ENCODE measurements at places on chromosomes 11 and 22.

DNA sequence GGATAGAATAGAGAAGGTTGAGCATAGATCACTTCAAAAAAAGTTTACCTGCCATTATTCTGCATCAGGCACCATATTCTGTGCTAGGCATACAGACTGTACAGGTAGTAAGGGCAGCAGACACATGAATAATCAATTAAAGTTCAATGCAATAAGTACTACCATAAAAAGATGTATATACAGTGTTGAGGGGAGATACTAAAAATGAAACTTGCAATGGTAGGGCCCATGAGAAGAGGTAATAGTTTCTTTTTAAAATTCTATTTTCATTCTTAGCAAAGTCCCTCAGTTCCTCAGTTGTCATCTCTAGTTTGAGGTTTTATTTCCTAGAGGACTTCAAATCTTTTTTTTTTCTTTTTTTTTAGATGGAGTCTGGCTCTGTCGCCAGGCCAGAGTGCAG lies 819.9 kb downstream of the FAM181B start:
- DNase-seq, result no peak

GRCh38 chr22:46684706-46685105 lies 53.3 kb downstream of the CERK start:
- no peak for DNase-seq

DNA sequence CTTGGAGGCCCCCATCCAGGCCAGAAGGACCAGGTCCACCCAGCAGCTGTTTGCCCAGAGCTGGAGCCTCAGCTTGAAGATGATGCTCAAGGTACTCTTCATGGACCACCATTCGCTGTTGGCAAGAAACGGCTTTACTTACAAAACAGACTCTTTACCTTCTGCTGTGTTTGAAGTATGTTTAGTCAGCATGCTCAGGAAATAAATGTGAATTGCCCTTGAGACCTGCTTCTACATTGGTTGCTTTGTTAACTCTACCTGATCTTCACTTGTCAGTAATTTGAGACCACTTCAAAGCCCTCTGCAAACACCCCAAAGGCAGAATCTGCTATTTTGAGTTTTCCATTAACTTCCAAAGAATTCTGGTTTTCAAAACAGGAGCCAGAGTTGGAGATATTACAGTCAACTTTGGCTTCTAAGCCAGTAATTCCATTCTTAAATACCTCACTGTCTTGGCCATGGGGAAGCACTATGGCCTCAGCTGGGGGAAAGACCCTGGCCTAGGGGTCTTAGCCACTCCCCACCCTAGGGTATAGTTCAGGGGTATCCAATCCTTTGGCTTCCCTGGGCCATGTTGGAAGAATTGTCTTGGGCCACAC lies 2.7 kb downstream of the UQCR10 start:
- DNase-seq, result no peak

DNA sequence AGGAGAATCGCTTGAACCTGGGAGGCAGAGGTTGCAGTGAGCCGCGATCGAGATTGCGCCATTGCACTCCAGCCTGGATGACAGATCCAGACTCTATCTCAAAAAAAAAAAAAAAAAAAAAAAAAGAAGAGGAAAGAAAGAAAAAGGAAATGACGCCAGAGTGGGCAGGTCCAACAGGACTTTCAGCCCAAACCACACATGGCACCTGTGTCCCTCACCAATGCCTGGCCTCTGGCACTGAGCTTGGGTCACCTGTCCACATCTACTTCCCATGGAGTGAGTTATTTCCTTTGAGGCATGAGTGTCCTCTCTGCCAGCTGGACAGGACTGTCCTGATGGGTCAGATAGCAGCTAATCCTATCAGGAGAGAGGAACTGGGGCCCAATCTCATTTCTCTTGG lies 15.2 kb upstream of the GCAT start:
- DNase-seq, result no peak

DNA sequence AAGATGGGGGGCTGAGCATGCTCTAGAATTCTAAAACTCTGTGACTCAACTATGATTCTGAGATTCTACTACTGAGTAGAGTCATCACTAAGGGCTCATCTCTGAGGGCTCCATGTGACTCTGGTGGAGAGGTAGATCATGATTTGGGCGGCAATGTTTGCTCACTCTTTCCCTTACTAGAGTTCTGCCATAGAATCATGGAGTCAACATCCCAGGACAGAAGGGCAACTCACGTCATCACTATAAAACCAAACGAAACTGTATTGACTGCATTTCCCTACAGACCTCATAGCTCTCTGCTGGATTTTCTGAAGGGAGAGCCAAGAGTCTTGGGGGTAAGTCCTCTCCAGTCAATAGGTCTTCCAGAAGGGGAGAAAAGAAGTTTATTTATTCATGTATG lies at the start of gene MS4A14:
Gene MS4A14 (plus strand): TSS at position 78 of the 400 bp plus-strand sequence. CDS start 120 bp downstream, at position 198.
- no peak for DNase-seq

- DNase-seq, result no peak
Observed at GRCh38 chr11:119384332-119384731, 2.8 kb upstream of the USP2 start.

GRCh38 chr22:19879246-19879570 lies 24.5 kb upstream of the GNB1L start:
- DNase-seq, result no peak

GRCh38 chr11:28169816-28170215 lies 61.6 kb downstream of the METTL15 start:
- DNase-seq, result no peak

DNA sequence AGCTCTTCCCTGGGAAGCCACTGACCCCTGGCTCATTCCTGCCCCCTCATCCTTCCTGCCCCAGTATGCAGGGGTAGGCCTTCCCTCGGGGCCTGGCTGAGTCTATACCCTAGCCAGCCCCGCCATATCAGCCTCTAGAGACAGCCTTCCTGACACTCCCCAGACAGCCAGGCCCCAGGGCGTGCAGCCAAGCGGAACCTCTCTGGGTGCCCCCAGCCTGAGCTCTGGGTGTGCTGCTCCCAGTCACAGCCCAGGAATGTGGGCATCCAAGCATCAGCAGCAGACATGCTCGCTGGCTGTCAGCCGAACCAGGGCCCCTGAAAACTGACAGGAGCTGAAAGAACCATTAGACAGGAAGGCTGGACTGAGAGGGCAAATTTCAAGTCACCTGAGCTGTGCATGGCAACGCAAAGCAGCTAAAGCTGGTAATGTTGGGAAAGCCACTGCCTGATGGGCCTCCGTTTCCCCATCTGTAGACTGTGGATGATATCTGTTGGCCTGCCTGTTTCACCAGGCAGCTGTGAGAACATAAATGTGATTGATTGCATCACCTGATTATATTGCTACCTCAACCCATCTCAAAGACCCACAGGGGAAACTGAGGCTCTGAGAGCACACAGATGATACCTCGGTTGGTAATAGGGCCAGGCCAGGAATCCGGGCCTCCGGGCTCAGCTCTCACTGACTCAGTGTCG lies 93.2 kb downstream of the LRRC32 start:
- DNase-seq, result peak; percentile 39

DNA sequence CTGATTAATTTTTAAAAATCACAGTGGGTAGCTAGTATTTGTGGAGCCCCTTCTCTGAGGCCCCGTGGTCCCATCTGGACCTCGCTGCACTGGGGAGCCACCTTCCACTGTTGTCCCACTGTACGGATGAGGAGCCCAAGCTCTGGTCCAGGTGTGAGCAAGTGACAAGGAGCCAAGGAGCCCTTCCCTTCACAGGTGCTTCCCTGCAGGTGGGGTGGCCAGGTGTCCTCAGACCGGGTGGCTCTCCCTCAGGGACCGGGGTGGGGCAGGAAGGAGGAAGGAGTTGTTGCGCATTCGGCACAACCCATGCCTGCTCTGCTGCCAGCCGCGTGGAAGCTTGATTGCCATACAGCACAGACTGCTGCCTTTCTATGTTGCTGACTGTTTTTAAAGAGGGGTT lies 10.4 kb upstream of the SEPTIN5 start:
- no peak for DNase-seq

GRCh38 chr11:47108214-47108613 lies 68.5 kb downstream of the ARFGAP2 start:
- DNase-seq, result no peak

- DNase-seq, result peak; percentile 98
Observed at GRCh38 chr11:45859661-45860140, 12.4 kb downstream of the CRY2 start.

DNA sequence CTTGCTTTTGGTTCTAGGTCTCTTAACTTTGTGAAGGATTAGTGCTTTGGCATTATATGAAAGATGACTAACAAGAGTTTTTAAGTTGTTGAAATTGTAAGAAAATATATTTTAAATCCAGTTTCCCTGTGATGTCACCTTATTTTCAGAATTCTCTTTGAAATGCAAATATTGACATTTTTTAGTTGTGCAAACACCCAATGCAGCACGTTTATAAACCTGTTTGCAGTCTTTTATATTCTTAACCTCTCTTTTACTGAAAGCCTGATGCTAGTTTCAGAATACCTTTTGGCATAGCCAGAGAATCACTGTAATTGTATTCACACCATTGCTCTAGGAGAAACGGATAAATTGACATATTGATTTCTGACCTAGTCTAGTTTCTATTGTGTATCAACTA lies 42.8 kb upstream of the SLC37A2 start:
- no peak for DNase-seq

GRCh38 chr11:65546217-65546958 lies 11.8 kb downstream of the LTBP3 start:
- no peak for DNase-seq

DNA sequence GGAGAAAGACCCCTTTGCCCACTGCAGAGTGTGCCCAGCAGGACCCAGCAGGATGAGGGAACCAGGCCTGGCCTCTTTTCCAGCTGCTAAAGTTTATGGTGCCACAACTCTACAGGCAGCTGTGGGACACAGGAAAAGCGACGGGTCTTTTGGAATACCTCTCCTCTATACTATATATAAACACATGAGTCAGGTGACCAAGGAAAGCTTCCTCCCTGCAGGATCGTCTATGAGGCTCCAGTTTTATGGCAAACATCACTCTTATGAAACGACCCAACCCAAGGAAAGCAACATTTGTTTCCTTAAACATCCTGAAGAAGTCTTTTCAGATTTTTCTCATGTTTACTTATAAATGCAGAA lies 102.8 kb upstream of the AKIP1 start:
- no peak for DNase-seq

- no peak for DNase-seq
Observed at GRCh38 chr22:35329114-35329847, 29.6 kb downstream of the TOM1 start.

- no peak for DNase-seq
Observed at GRCh38 chr22:37109242-37109917, at the start of gene TMPRSS6. TSS of gene TMPRSS6 (minus strand) at chr22:37109713. CDS start at chr22:37103417, 6,296 bp downstream.

- no peak for DNase-seq
Observed at GRCh38 chr11:132332521-132332920, 962.1 kb downstream of the NTM start.

GRCh38 chr11:113168354-113169342 lies 145.7 kb upstream of the TTC12 start:
- no peak for DNase-seq

- no peak for DNase-seq
Observed at GRCh38 chr22:47397673-47398072, 635.2 kb downstream of the TBC1D22A start.

- no peak for DNase-seq
Observed at GRCh38 chr11:72245263-72245816, 1.4 kb upstream of the PHOX2A start.

DNA sequence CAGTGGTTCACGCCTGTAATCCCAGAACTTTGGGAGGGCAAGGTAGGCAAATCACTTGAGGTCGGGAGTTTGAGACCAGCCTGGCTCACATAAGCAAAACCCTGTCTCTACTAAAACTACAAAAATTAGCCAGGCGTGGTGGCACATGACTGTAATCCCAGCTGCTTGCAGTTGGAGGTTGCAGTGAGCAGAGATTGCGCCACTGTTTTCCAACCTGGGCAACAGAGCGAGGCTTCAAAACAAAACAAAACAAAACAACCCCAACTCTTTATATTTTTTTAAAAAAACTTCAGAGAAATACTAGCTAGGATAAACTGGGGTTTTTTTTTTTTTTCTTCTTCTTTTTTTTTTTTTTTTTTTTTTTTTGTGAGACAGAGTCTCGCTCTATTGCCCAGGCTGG lies 31.8 kb upstream of the RAPSN start:
- no peak for DNase-seq

GRCh38 chr11:911031-911889 lies 650 bp upstream of the CHID1 start:
- DNase-seq, result no peak

GRCh38 chr11:69122630-69123431 lies 32.9 kb upstream of the SMIM38 start:
- peak; percentile 21 for DNase-seq

- DNase-seq, result no peak
Observed at GRCh38 chr11:34313099-34313517, 44.7 kb downstream of the ABTB2 start.

DNA sequence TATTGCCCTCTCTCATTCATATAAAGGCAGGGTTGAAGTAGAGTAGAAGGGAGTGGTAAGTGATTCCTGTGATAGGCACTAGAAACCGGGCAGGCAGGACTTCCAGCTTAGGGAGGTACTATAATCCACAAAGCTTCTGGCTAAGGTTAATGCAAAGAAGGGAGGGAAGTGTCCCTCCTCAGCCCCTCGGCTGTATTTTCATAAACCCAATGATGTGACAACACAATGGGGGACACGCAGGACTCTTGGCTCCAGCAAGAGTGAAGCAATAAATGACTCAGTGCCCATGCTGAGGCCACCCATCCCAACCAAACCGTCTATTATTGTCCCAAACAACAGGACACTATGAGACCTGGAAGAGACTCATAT lies 90.7 kb downstream of the ETS1 start:
- no peak for DNase-seq

DNA sequence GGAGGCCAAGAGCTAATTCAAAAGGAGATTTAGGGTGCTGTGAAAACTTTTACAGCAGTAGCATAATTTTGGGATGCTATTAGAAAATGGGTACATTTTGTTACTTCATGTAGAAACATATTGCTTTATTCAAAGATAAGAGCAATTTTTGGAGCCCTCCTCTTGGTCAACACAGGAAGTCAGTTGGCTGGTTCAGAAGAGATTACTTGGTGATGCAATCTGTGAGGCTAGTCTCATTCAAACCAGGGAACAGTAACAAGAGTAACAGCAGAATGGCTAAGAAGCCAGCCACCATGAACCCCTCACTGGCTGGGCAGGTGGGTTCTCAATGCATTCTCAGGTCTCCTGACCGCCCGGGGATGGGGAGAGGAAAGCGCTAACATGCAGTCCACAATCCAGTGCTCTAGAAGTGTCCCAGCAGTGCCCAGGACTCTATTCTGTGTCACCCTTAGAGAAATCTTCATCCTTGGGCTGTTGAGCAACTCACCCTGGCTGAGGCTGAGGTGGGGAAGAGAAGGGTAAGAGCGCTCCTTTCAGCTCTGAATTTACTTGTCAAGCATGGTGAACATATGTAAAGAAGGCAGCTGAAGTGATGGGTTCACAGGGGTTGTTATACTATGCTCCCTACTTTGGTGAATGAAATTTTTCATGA lies 262.2 kb upstream of the UBASH3B start:
- DNase-seq, result no peak

DNA sequence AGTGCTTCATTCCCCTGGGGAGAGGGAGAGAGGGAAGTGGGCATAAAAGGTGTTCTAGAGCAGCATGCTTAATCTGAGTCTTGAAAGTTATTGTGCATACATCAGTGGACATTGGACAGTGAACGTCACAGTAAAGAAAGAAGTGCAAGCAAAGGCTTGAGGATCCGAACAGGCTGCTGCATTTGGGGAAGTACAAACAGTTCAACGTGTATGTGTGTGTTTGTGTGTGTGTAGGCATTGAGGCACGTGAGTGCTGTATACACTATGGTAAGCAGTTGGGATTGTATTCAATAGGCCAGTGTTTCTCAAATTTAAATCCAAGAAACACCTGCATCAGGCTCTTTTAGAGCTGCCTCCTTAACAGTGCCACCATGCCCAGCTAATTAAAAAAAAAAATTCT lies 10.4 kb upstream of the EIF3M start:
- DNase-seq, result no peak

GRCh38 chr11:63564784-63565350 lies 1.7 kb upstream of the PLAAT2 start:
- DNase-seq, result no peak

- no peak for DNase-seq
Observed at GRCh38 chr11:33724644-33725035, 11.6 kb downstream of the CD59 start.
